ENCODE measurements at places on chromosomes 11 and 22.

GRCh38 chr11:2930704-2931419 lies 1.6 kb upstream of the PHLDA2 start:
- DNase-seq, result no peak

DNA sequence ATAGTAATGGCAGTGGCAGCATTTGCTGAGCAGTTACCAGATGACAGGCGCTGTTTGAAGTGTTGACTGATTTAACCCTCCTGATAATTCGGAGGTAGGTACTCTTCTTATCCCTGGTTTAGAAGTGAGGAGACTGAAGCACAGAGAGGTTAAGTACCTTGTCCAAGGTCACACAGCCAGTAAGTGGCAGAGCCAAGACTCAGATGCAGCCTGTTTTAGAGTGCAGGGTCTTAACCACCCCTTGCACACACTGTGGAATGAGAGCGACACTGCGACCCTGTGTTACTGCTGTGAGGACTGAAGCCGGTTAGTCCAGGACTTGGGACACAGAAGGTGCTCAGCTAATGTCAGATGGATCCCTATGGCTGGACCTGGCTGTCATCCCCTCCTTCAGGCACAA lies 34.7 kb downstream of the DAGLA start:
- DNase-seq, result no peak

- no peak for DNase-seq
Measured at GRCh38 chr11:65719871-65720210, 757 bp downstream of the RNASEH2C start.

DNA sequence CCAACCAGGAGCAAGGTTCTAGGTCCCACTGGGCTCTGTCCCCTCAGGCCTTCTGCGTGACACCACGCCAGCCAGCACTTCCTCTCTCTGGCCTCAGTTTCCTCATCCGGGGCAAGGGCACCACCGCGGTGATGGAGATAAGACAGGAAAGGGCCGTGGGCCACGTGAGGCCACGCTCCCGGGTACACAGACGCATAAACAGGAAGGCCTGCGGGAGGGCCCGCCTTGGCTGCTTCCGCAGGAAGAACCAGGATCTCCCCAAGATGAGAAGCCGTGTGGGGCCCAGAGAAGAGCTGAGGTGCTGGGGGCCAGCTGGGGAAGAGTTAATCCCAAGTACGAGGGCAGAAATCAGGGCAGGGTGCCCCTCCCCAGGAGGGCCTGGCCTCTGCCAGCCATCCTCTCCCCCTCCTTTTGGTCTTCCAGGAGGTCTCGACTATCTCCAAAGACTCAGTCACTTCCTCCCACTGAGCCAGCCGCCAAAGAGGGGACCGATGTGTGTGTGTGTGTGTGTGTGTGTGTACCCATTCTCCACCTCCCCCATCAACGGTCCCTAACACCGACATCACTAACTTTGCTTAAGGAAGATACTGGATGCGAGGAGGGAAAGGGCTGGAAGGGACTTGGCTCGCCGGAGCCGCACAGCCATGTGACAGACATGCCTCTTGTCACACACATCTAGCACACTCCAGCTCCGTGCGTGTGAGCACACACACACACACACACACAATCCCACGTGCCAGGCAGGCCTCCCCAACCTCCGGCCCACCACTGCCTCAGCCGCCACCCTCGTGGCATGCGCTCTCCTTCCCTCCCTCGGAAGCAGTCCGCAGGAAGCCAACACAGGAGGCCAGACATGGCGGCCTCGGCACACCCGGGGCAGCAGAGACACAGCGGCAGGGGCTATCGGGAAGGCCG lies 1.4 kb downstream of the MFNG start:
- DNase-seq, result peak; percentile 46

GRCh38 chr22:38859581-38860282 lies 12.3 kb downstream of the CBX6 start:
- no peak for DNase-seq

Data from stimulated activated CD4-positive, alpha-beta T cell treated with anti-CD3 and anti-CD28 coated beads, Interleukin-1b, Interleukin-23, amount 100 ng/mL, for 1 hour (primary cell).